ENCODE measurements at places on chromosomes 3 and 15.

GRCh38 chr15:68387381-68388143, 44.4 kb downstream of the ITGA11 start:
- no peak for DNase-seq

DNA sequence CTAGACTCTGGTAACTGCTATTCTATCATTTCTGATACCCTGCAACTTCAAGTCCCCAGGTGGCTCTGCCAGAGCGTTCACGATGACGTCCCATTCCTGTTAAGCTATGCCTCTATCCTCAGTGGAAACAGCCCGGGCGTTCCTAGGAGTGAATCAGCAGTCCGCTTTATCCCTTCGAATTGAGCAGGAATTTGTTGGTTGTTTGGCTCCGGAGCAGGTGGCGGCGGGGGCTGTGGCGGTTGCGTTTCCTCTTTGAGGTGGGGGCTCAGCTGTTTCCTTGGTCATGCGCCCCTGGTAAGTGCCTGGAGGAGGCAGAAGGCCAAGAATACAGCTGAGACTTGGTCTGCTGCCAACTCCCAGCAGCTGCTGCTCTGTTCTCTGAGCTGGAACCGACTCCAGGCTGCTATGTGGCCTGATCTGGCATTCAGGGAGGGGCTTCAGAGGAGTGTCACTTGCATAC, 25.2 kb downstream of the ARPP21 start:
- no peak for DNase-seq

- DNase-seq: no peak
These were observed 242.0 kb downstream of the TUSC7 start for GRCh38 chr3:116951610-116952009.

- no peak for DNase-seq
These were observed 7.2 kb upstream of the SCAMP5 start for GRCh38 chr15:74988007-74988800.

GRCh38 chr3:107620534-107620933, 97.8 kb downstream of the BBX start:
- DNase-seq: no peak

DNA sequence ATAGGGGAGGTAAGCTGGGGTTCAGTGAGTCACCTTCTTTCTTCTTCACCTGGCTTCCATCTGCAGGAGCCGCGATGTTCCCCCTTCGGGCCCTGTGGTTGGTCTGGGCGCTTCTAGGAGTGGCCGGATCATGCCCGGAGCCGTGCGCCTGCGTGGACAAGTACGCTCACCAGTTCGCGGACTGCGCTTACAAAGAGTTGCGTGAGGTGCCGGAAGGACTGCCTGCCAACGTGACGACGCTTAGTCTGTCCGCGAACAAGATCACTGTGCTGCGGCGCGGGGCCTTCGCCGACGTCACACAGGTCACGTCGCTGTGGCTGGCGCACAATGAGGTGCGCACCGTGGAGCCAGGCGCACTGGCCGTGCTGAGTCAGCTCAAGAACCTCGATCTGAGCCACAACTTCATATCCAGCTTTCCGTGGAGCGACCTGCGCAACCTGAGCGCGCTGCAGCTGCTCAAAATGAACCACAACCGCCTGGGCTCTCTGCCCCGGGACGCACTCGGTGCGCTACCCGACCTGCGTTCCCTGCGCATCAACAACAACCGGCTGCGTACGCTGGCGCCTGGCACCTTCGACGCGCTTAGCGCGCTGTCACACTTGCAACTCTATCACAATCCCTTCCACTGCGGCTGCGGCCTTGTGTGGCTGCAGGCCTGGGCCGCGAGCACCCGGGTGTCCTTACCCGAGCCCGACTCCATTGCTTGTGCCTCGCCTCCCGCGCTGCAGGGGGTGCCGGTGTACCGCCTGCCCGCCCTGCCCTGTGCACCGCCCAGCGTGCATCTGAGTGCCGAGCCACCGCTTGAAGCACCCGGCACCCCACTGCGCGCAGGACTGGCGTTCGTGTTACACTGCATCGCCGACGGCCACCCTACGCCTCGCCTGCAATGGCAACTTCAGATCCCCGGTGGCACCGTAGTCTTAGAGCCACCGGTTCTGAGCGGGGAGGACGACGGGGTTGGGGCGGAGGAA, 2.6 kb downstream of the ISLR2 start:
- no peak for DNase-seq

DNA sequence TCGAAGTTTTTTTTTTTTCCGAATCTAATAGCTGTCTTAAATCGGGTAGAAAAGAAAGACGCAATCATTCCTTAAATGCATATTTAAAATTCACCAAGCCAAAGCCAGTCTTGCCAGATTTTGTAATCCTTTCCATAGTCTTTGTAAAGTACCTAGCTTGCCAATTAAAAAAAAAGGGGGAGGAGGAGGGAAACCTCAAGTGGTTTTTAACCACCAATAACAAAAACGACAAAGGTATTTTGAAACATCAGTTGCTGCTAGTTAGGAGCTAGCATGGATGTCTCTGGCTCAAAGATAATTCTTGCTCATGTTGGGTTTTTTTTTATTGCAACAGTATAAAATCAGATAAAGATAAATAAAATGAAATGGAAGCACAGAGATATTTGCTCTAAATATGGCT, 187.9 kb downstream of the MECOM start:
- no peak for DNase-seq

GRCh38 chr15:91884606-91885005, 31.1 kb downstream of the SLCO3A1 start:
- no peak for DNase-seq

- no peak for DNase-seq
These were observed 64.9 kb downstream of the LRRC3B start for GRCh38 chr3:26687466-26687865.

- no peak for DNase-seq
These were observed 79.8 kb downstream of the RFTN1 start for GRCh38 chr3:16433701-16434151.

DNA sequence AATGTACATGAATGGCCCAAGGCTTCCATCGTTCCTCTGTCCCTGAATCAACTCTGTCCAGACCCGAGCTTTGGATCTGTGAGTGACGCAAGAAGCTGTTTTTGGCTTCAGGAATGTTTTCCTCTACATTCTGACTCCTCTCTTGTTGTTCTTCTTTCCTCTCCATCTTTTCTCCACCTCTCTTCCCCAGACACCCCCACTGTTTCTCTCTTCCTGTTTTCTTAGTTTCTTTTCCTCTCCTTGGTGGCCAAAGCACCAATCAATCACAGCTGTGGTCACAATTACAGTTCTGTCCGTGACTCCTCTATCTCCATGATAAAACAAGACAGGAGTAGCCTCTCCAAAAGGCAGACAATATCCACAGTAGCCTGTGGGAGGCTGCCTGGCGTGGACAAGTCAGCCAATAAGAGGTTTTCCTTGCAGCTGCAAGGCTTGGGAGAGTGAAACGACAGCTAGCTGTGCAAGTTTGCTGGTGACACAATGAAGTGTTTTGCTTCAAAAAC, 4.9 kb upstream of the TMEM212 start:
- no peak for DNase-seq

- DNase-seq: peak; percentile 91
These were observed 86.9 kb downstream of the DCLK3 start for GRCh38 chr3:36677331-36678007.

DNA sequence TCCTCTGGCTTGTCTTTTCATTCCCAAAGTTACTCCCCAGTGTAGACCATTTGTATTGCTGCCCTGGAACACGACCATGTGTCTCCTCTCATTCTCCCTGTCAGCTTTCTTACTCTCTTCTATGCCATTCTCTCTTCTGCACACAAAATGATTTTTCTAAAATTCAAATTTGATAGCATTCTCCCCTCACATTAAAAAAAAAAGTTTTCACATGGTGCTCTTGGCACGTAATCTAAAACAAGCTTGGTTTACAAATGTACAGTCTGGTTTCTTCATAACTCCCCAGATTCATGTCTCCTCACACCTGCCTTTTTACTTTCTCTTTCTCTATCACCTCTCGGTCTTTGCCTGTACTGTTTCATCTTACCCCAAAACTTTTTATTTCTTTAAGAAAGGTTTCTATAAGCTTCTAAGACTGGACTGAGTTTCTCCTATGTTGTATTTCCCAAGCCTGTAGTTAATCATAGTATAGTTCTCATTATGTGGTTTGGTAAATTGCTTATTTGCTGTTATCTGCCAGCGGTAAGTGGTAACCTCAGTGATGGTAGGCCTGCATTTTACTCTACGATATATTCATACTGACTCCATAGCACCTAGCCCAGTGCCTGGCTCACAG, 31.2 kb downstream of the BCHE start:
- DNase-seq: no peak

DNA sequence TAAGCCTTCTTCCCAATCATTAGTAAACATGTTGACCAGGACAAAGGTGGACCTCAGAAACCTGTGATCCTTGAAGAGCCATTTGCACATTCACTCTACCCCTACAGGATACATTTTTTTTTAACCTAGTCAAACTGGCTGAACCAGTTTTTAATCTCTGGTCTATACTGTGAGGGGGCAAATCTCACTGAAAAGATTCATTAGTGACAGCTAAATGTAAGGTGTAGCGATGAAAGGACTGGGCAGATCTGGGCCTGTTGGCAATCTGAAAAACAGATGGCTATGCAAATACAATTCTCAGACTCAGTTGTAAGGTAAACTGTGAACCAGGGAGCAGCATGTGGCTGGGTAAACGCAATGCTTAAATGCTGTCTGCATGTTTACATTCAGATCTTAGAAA, 75.6 kb upstream of the SNTN start:
- no peak for DNase-seq

- no peak for DNase-seq
These were observed 131.4 kb downstream of the TMCO5A start for GRCh38 chr15:38065721-38066345.

DNA sequence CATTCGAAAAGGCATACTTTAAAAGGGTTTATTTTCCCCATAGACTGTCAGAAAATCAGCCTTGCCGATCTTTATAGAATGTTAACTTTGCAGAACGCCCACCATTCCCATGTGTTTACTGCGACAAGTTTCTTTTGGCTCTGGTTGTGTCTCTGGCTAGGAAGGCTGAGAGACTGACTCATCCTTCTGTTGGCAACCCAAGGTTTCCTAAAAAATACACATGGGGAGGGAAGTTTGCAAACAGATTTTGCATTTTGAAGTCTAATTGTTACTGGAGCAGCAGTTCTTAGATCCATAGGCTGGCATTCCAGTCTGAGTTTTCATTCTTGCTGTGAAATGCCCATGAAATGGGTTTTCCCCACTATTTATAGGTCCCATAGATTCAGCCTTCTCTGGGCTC, 37.9 kb upstream of the MINAR1 start:
- no peak for DNase-seq

DNA sequence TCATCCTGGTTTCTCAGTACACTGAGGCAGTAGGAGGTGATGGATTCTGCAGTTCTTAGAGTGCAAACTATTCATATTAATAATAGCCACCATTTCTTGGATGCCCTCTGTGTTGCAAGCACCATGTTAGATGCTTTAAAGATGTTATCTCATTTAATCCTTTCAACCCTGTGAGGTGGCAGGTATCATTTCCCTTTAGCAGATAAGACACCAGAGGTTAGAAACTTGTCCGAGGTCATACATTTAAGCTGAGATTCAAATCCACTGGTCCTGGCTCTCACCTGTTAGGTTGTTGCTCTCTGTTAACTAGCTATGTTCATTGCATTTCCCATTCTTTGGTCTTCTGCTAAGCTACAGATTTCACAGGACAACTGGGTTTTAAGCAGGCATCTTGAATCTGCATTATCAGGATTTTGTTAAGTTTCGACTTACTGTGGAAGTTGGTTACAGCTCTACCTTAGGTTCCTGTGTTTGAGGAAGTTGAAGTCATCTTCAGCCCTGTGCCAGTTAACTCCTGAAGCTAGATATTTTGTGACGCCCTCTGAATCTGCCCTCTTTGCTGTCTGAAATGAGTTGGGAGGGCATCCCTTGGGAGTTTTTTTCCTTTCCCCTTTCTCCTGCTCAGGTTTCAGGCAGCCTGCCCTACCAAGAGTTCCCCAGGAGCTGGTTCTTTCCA, 6.4 kb downstream of the PDE8A start:
- no peak for DNase-seq

GRCh38 chr15:21261965-21262850, 178.1 kb downstream of the POTEB3 start:
- no peak for DNase-seq

- no peak for DNase-seq
These were observed 17.8 kb downstream of the TF start for GRCh38 chr3:133763797-133764683.

DNA sequence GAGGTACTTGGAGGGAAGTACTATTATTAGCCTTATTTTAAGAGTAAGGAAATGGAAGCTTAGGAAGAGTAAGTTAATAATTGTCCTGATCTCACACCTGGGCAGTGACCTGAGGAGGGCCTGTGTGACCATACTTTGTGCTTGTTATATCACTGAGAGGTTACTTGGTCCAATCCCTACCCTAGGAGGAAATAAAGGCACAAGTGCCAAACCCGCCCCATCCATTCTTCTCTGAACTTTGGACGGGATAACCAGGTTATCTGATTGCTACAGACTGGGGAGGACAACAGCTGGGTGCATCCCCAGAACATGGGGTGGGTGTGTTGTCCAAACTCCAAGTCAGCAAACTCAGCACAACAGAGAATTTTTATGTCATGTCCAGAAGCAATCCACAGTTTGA, 77.7 kb upstream of the NR2E3 start:
- DNase-seq: no peak

DNA sequence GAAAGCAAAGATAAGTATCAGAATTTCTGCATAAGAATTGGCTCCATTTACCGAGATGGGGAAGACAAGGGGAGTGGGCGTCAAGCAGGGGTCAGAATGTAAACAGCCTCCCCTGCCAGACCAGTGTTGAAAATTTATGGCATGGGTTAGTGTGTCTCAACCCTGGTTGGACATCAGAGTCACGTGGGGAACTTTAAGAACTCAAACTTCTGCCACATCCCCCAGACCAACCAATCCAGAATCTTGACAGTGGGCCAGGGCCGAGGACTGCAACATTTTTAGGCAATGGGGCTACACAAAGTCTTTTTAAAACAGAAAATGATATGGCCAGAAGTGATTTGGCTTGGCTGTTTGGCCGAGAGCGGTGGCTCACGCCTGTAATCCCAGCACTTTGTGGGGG, 14.3 kb upstream of the MASP1 start:
- DNase-seq: no peak

DNA sequence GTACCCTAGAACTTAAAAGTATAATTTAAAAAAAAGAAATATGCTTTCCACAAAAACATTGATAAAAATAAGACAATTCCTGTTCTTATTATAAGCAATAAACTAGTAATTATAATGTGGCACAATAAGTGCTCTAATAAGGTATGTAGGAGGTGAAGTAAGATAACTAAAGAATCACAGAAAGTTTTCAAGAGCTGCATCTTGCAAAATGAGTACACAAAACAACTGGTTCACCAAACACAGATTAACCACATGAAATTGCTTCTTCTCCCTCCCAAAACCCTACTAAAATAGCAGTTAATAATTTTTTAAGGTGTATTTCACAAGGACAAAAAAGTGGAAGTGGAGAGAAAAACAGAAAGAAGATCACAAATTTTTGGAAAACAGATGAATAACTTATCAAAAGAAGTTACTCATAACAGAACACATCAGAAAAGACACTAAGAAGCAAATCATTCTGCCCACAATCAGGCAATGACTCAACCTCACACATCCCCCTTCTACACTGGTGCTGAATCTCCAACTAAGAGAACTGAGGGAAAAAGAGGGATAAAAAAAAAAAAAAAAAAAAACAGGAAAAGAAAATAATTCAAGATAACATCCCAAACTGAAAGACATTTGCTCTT, 64.2 kb downstream of the TBC1D5 start:
- no peak for DNase-seq

- no peak for DNase-seq
These were observed 39.1 kb downstream of the COPS2 start for GRCh38 chr15:49116108-49116857.
